H4 (cell line): ENCODE measurements at places on chromosomes 6 and 20.
A peak's percentile ranks its signal among the peaks of the same experiment; 100 is the strongest.

GRCh38 chr20:42985628-42986027, 204.1 kb downstream of the PTPRT start:
- no peak for DNase-seq

DNA sequence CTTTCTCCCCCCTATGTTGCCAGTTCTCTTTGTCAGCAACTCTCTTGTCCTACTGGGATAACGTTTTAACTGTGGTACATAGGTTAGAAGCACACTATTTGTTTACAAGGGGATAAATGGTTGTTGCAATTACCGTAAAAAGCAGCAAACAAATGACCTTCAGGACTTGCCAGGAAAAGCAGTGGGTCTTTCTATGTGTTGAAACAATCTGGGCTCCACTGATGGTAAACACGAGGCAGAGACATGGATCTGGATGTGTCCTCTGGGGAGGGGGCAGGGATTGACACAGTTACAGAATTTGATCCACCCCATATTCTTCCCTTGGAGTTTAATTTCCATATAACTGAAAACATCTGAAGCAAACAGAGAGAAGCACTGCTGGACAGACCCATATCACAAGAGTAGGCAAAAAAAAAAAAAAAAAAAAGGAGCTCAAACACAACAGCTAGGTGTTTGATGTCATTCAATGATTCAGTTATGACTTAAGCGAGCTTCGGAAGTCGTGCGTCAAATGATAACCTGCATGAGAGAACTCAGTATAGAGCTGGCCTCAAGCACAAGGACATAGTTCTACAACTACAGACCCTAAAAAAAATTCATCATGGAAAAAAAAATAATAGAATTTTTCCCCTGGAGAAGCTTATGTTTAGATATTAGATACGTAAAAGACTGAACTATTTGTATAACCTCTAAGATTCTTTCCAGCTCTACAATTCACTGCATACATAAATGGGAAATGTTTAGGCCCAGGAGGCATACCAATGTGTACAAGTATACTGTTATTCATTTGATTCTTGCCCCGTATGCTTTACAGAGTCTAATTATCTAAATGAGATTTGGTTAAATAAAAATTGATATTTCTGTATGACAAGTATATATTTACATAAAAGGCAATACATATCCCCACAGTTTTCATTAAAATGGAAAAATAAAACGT, 127.7 kb downstream of the ALDH8A1 start:
- no peak for DNase-seq

GRCh38 chr6:157710604-157711003, 112.4 kb upstream of the SNX9 start:
- no peak for DNase-seq

DNA sequence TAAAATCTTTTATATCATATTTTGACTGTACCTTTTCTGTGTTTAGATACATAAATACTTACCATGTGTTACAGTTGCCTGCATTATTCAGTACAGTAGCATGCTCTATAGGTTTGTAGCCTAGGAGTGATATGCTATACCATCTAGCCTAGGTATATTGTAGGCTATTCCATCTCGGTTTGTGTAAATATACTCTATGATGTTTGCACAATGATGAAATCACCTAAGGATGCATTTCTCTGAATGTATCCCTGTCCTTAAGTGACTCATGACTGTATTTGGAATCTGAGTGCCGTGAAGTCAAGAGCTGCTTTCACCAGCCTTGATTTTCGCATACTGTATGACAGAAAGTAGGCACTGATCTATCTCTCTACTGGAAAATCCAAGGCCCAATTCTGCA, 129.9 kb downstream of the UTRN start:
- peak; percentile 7 for DNase-seq

DNA sequence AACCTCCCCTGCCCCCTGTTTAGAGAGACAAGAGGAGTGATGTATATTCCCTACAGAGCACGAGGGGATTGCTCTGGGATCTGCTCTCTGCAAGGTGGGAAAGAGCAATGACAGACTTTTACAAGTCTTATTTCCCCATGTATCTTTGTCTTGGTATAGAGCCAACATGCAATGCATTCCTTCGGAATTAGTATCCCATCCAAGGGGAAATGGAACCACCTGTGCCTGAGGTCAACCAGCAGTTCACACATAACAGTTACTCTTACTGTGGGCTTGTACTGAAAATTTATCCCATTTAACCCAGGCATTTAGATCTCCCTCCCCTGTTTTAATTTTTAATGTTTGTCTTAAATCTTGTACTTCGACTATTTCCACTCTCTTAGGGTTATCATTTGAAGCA, 250.4 kb downstream of the C6orf118 start:
- DNase-seq, result no peak
